Ascending aorta (tissue), 2 donors: ENCODE measurements at places on chromosomes 13 and 19. TPM values are rescaled to one million over a fixed set of nuclear protein-coding genes. Genes with fewer than 3 reads are reported as not detected.

KXD1 gene
- 178 TPM for total RNA-seq

CGB8 gene
- total RNA-seq: not detected

MAP4K1 gene
- total RNA-seq: 15.1 TPM

CCL25 gene
- total RNA-seq: not detected

ZNF714 gene
- total RNA-seq: 10.6 TPM

F7 gene
- total RNA-seq: 0.85 TPM

C5AR2 gene
- total RNA-seq: 18.3 TPM

CYP4F12 gene
- total RNA-seq: 17.2 TPM

LIM2 gene
- not detected for total RNA-seq

C1QTNF9 gene
- not detected for total RNA-seq

IL11 gene
- total RNA-seq: not detected

NCCRP1 gene
- not detected for total RNA-seq

ZNF837 gene
- not detected for total RNA-seq

ZNF850 gene
- total RNA-seq: 5.1 TPM

RASAL3 gene
- 4.4 TPM for total RNA-seq

ZNF729 gene
- not detected for total RNA-seq

BAX gene
- 182 TPM for total RNA-seq

ZNF708 gene
- total RNA-seq: 11.0 TPM

GIPC1 gene
- 123 TPM for total RNA-seq

SPRED3 gene
- 18.3 TPM for total RNA-seq

SPATA13 gene
- total RNA-seq: 38.2 TPM

FCGBP gene
- 21.2 TPM for total RNA-seq

ATP4A gene
- total RNA-seq: not detected

FOSB gene
- total RNA-seq: 511 TPM

MYH14 gene
- 8.6 TPM for total RNA-seq

ZNF541 gene
- total RNA-seq: not detected

DAPK3 gene
- total RNA-seq: 135 TPM

RNF225 gene
- not detected for total RNA-seq

ZIC2 gene
- total RNA-seq: not detected
